ENCODE measurements at places on chromosomes 5 and 9.

GRCh38 chr9:122131401-122132001, 28.1 kb downstream of the NDUFA8 start:
- DNase-seq: no peak

DNA sequence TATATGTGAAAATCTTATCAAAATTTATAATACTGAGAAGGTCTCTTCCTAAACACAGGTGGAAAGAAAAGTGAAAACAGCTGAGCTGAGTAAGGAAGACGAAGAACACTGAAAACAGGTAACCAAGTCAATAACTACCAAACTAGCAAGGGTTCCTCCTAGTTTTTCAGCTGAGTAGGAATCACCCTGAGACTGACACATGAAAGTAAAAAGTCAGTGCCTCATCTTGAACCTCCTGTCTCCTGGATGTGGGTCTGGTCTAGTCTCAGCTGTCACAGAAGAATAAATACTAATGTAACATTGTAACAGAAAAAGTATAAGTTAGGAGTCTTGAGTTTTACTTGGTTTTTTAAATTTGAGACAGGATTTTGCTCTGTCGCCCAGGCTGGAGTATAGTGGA, 121.0 kb downstream of the MEF2C start:
- DNase-seq: no peak

GRCh38 chr9:112531666-112532282, 45.1 kb downstream of the KIAA1958 start:
- no peak for DNase-seq

GRCh38 chr9:124412228-124412575, 3.0 kb downstream of the PSMB7 start:
- DNase-seq: no peak

GRCh38 chr9:121886759-121887485, 206.2 kb downstream of the TTLL11 start:
- no peak for DNase-seq

- DNase-seq: no peak
These were observed 96.0 kb downstream of the ACTL7B start for GRCh38 chr9:108759835-108760234.

DNA sequence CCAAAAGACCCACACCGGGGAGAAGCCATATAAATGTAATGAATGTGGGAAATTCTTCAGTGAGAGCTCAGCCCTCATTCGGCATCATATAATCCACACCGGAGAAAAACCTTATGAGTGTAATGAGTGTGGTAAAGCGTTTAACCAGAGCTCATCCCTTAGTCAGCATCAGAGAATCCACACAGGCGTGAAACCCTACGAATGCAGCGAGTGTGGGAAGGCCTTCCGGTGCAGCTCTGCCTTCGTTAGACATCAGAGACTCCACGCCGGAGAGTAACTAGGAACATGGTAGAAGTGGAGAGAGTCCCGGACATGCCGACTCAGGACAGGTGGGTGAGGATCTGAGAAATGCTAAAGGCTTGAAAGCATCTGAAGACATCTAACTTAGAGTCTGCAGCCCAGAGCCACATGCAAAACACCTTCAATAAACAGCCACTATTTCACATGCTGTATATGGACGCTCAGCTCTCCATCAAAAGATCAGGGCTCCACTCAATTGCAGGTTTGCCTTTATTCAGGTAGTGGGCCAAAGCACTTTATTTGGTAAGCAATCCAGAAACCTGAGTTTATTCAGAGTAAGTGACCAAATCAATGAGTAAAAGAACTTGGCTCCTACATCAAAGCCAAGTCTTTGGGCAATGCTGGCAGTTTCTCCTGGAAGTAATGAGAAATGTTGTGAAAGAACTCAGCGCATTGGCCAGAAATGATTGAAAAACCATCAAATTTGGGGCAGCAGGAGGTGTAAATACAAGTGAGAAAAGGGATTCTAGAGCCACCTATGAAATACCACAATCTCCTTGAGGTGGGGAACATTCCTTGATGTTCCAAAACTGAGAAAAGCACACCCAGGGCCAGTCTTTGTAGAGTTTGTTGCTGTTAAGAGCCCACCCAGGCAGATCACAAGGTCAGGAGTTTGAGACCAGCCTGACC, 6.0 kb downstream of the RPL12 start:
- DNase-seq: no peak
